ENCODE measurements at places on chromosomes 5 and 9.
A peak's percentile ranks its signal among the peaks of the same experiment; 100 is the strongest.

DNA sequence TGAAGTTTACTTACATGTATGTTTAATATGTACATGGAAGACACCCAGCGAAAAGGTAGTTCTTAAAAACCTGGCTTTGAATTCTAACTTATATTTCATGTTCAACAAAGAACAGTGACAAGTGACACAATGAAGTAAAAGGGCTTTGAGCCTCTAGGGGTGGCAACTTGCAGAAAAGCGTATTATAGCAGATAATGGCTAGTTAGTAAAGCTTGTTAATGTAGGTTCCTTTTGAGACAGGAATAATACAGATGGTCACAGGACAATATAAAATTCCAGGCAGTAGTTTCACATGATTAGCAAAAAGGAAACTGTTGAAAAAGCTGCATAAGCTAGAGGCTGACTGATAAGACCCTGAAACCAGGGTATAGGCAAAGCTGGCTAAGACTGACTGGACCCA, 132.4 kb upstream of the FTMT start:
- DNase-seq = no peak

DNA sequence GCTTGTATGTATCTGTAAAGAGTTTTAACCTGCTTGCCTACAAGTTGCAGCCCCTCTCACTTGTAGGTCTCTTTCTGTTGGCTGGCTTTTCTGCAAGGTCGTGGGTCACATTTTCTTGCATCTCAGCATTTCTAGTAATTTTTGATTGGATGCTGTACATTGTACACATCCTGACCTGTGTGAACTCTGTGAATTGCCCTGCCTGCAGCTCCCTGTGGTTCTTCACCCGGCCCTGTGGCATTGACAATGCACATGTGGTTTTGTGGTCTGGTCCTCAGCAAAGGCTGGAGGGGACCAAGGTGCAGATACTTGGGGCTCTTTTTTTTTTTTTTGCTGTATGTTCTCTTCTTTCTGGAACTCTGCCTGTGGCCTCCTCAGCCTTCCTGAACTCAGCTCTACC, 53.6 kb downstream of the WNK2 start:
- no peak for DNase-seq

DNA sequence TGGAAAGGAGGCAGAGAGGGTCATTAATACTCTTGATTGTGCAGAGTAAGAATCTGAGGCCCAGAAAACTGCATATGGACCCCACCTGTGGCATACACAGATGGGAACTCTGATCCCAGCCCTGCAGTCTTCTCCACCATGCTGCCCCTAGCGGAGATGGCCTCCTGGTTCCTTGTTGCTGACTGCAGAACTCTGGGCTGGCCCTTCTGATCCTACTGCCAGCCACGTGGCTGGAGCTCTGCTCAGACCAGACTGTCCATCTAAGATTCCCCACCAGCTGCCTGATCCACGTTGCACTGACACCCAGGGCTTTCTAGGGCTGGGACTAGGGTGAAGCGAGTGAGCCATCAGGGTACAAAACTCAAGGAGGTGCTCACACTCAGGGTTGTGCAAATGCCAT, 245.7 kb upstream of the NR4A3 start:
- no peak for DNase-seq

DNA sequence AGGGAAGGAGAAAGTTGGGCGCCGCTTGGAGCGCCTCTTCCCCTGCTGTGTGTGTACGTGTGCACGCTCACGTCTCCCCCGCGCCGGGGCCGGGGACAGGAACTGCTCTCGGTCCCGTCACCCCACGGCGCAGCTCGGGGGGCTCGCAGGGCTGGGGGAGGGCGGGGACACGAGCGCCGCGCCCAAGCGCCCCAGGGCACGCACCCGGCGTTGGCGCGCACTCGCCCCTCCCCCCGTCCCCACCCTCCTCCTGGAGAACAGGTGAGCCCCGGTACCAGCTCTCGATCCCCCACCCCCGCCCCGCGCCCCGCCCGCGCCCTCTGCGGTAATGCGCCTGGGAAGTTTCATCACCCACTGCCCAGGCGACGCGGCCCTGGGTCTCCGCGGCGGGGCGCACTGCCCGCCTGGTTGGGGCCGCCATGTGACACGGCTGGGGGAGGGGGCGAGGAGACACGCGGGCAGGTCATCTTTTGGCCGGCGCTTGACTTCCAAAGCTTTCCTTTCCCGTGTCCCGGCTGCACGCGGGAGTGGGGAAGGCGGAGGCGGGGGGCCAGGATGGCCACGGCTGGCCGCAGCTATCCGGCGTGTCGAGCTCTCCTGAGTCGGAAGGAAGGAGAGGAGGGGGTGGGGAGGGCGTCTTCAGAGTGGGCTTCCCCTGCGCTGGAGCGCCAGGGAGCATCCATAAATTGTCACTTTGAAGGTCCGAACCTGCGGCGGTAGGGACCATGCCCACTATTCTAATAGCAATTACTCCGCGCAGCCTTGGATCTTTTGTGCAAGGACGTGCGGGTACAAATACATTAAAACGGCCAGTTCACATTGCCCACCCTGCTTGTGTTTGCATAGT, 1.5 kb upstream of the STC2 start:
- DNase-seq = peak; percentile 36

DNA sequence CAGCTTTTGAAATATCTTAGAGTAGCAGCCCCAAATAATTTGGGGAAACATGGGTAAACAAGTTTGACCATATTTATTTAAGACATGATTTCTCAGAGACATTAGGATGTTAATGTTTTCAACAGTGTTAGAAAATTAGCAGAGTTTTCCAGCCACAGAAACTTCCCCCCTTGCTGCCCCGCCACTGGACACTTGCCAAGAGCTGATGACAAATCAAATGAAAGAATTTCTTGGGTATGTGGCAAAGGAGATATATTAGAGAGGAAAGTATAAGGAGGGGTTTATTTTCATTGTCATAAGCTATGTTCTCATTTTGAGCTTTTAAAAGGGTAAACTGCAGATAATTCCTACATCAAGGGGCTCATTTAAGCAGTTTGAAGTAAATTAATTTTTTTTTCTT, 15.9 kb downstream of the GABRA1 start:
- DNase-seq = no peak

- DNase-seq = no peak
Observed at GRCh38 chr5:90022711-90023053, 386.9 kb downstream of the CETN3 start.

DNA sequence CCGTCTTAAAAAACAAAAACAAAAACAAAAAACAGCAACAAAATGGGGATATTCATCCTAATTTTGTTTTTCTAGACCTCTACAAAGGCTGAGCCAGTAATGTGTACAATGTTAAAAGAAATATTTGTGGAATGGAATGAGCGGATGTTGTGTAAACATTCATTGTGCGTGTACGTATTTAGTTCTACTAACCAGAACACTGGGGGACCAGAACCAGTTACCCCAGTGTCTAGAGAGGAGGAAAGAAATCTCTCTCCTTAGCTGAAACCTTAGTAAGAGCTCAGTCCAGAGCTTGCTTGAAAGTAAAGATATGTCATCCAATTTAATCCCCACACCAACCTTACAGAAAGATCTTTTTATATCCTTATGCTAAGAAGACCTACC, 106.7 kb upstream of the CPEB4 start:
- DNase-seq = no peak

All from endothelial cell (in vitro differentiated cells).